Stimulated activated CD4-positive, alpha-beta T cell treated with anti-CD3 and anti-CD28 coated beads, Interleukin-1b, Interleukin-23, amount 100 ng/mL, for 1 hour (primary cell): ENCODE measurements at places on chromosomes 1 and 21.
A peak's percentile ranks its signal among the peaks of the same experiment; 100 is the strongest.

DNA sequence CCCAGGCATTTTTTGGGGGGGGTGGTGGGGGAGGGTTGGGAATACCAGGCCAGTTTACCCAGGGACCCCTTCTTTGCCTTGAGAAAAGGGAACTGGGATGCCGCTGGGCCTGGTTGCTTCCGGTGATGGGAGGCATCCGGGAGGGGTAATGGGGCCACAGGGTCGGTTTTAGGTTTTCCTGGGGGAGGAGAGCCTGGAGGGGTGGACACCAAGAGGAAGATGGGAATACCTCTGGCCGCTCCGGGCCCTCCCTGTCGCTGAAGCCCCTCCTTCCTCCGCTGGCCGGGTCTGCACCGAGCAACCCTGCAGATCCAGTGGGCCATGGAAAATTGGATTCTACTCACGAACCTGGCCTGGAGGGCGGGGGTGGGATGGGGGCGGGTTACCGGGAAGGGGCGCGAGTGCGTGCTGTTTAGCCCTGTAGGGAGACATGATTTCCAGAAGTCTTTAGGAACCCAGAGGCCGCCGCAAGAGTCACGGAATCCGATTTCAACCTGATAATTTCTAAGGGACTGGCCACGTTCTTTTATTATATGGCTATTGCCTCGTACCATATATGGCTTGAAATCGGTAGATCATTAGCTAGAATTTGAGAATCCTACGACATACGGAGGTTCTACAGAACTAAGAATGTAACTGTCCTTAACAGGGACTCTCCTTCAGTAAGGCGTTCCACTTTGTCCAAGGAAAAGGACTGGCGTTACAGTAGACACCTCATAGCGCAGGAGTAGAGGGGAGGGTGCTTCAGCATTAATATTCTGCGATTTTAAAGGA lies 749 bp downstream of the AKIRIN1 start:
- DNase-seq, result no peak

DNA sequence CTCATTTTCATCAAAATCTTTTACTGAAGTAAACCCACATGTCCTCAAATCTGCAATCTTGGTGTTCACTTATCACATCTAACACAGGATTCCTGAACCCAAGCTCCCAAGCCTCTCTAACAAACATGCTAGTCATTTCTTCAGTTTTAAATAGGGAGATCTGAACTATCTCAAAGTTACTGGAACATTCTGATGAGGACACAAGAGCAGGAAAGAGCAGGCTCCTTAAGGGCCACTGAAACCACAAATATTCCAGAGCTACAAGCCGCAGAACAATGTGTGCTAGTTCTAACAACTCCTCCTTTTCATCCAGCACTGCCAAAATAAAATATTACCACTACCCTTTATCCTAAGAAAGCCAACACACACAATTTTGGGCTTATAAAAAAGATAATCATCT lies 38.9 kb downstream of the WARS2 start:
- no peak for DNase-seq

DNA sequence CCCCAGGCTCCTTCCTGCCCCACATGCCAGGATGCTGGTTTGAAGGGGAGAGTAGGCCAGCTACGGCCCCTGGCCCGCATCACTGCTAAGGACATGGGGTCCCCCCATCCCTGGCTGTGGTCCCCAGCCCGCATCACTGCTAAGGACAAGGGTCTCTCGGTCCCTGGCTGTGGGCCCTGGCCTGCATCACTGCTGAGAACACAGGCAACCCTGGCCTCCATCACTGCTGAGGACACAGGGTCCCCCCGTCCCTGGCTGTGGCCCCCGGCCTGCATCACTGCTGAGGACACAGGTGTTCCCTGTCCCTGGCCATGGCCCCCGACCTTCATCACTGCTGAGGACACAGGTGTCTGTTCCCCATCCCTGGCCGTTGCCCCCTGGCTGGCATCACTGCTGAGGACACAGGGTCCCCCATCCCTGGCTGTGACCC lies 448 bp upstream of the OBSCN start:
- no peak for DNase-seq

GRCh38 chr1:99645203-99645602 lies 710 bp upstream of the PALMD start:
- no peak for DNase-seq

GRCh38 chr1:48726139-48726538 lies 50.6 kb downstream of the BEND5 start:
- DNase-seq, result no peak

- DNase-seq, result no peak
These were observed 197.4 kb downstream of the ADGRL2 start for GRCh38 chr1:81998165-81998564.

DNA sequence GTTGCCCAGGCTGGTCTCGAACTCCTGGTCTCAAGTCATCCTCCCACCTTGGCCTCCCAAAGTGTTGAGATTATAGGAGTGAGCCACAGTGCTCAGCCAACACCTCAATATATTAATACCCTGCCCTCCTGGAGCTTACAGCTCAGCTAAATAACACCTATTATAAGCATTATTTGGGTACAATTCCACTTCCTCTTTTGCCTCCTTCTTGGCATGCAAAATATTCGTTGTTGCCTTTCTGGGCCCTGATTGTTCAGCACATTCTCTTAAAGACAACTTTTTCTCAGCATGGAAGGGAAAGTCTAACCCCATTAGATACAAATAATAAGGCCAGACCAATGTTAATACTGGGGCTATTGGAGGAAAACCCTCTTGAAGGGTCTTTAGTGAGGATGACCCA lies 2.8 kb downstream of the PAQR7 start:
- no peak for DNase-seq

- DNase-seq, result no peak
These were observed 441.2 kb upstream of the ESRRG start for GRCh38 chr1:217164403-217164802.

DNA sequence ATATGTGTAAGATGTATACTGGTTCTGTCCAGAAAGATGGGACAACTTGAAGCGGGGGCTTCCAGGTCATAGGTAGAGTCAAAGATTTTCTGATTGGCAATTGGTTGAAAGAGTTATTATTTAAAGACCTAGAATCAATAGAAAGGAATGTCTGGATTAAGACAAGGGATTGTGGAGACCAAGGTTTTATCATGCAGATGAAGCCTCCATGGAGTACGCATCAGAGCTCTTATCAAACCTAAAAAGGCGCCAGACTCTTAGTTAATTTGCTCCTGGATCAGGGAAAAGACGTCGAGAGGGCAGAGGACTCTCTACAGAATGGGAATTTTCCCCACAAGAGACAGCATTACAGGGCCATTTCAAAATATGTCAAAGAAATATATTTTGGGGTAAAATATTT lies 23.7 kb upstream of the ETV3 start:
- no peak for DNase-seq

- no peak for DNase-seq
These were observed 4.2 kb downstream of the RERE start for GRCh38 chr1:8813016-8813763.

GRCh38 chr1:12359359-12360133 lies 129.7 kb downstream of the VPS13D start:
- DNase-seq, result no peak

DNA sequence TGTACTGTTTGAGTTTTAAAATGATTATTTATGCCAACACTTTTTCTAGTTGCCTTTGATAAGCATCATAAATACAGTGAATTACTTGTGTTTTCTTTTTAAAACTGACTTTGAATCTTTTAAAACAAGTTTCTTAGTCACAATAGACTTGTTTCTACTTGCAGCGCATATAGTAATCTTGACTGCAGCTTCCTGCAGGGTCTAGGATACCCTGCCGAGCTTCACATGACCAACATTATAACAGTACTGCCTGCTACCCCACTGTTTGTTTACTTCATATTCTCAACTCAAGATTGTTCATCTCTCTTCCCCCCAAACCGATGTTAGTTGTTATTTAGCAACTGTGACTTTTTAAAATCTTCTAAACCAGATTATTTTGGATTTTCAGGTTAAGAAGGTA lies 751.3 kb upstream of the NEGR1 start:
- DNase-seq, result no peak

- no peak for DNase-seq
These were observed 11.1 kb downstream of the PTP4A2 start for GRCh38 chr1:31926853-31927660.

- DNase-seq, result no peak
These were observed 3.8 kb downstream of the RNF186 start for GRCh38 chr1:19811206-19811851.

- peak; percentile 36 for DNase-seq
These were observed 179.4 kb downstream of the HIVEP3 start for GRCh38 chr1:41739061-41739955.

DNA sequence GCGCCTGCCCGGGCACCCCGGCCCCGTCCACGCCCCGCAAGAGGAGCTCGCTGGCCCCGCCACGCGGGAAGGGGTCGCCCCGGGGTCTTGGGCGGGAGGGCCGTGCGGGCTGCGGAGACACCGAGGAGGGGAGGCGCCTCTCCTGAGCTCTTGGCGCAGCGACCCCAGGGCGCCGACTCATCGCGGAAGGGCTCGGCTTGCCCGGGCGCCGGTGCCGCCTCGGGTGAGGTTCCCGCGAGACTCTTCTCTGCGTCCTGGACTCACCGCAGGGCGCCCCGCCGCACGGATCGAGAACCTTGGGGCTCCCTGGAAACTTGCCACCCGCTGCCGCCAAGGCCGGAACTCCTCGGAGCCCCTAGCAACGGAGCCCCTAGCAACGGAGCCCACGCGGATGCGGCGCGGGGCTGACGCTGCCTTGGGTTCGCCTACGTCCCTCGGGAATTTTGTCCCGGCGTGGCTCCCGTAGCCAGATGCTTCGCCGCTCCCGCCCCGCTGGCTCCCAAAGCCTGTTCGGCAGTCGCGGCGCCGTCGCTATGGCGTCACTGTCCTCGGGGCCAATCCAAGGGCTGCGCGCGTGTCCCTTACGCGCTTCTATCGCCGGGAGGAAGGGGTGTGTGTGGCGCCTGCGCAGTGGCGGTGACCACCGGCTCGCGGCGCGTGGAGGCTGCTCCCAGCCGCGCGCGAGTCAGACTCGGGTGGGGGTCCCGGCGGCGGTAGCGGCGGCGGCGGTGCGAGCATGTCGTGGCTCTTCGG lies at the start of gene ATAD3A:
Gene ATAD3A, plus strand, starts transcription at position 630 of the 753 bp plus-strand sequence. Its CDS starts 107 bp downstream, at position 737.
- peak; percentile 86 for DNase-seq

GRCh38 chr1:205260948-205261732 lies 33.4 kb downstream of the TMCC2 start:
- no peak for DNase-seq

DNA sequence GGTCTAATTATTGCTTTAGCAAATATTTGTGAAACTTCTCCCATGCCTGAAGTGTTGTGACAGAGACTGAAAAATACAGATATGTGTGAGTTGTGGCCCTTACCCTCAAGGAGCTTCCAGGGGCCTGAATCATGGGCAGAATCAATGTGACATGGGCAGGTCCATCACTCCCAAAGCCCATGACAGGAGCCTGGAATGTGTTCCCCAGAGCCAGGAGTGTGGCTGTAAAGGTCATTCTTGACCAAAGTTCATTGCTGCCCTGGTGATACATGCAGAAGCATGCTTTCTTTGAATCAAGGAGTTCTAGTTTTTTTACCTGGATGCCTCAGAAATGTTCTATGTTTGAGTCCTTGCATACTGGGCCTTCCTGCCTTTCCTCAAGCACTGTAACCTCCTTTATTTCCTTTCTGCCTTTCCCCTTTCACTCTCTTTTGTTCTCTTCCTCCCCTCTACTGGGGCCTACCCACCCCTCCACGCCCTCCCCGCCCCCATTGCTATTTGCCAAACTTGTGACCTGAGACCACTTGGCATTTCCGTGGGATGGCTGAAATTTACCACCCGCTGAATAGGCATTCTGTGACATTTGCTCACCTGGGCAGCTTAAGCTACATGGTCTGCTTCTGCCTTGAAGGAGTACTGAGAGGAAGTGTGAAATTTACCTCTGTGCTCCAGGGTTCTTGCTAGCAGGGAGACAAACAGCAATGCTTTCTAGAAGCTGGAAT lies 19.7 kb downstream of the PBX1 start:
- DNase-seq, result no peak
